ENCODE measurements at places on chromosomes 7 and 10. TPM values are rescaled to one million over a fixed set of nuclear protein-coding genes. Genes with fewer than 3 reads are reported as not detected.

DNA sequence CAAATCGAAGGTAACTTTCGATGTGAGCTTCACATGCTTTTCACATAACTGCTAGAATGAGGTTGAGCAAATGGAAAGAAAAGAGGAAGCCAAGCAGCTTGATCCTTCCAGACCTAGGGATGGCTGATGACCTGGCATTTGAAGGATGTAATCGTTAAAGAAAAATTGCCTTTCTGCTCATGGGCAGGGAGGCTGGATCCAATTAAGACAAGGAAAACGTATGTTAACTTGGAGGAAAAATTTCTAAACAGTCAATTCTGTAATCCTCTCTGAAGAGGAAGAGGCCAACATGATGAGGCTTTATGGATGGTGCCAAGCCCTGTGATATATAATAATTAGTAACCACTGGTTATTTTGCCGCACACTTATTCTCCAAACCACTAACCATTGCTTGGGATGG lies 12.5 kb downstream of the GRK5 start:
- H3K27me3 ChIP-seq = no peaks in the 10 kb centered on the region
- H3K36me3 ChIP-seq = no peaks in the 10 kb centered on the region
- no peak overlapping the region for H3K4me3 ChIP-seq
- H3K4me1 ChIP-seq = peaks cover 76% of the 10 kb centered on the region
- H3K27ac ChIP-seq = peak overlapping the region; percentile 74
- no peak for DNase-seq

- H3K4me1 ChIP-seq = no peaks in the 10 kb centered on the region
- H3K4me3 ChIP-seq = no peak overlapping the region
- H3K27me3 ChIP-seq = no peaks in the 10 kb centered on the region
- no peak for DNase-seq
Measured at GRCh38 chr10:74529205-74529604, 297.2 kb upstream of the KAT6B start.

GRCh38 chr10:115046686-115047236 lies 46.4 kb upstream of the ATRNL1 start:
- no peak overlapping the region for H3K27ac ChIP-seq
- no peak overlapping the region for H3K4me3 ChIP-seq
- H3K36me3 ChIP-seq = no peaks in the 10 kb centered on the region
- H3K27me3 ChIP-seq = no peaks in the 10 kb centered on the region
- H3K4me1 ChIP-seq = no peaks in the 10 kb centered on the region
- no peak for DNase-seq

DNA sequence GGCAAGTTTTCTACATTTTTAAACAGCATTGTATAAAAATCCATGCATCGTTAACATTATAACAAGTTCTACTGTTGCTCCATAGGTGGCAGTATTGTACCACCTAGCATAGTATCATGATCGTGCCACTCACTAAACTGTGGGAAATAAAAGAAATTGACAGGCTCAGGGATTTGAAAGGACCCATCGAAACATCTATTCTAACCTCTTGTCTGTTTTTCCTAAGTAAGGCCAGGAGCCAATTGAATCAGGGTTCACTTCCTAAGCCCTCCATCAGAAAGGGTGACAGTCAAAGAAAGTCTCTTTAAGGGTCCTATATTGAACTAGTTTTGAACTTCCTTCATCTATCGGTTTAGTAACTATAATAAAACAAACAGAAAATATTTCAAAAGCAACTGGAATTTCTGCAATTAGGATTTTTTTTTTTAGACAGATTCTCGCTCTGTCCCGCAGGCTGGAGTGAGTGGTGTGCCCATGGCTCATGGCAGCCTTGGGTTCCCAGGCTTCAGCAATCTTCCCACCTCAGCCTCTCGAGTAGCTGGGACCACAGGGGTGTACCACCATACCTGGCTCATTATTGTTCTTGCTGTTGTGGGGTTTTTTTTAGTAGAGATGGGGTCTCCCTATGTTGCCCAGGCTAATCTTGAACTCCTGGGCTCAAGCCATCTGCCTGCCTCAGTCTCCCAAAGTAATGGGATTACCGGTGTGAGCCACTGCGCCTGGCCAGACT lies 9.4 kb downstream of the HACD1 start:
- peaks cover 6% of the 10 kb centered on the region for H3K36me3 ChIP-seq
- no peak overlapping the region for H3K27ac ChIP-seq
- H3K4me1 ChIP-seq = peaks cover 5% of the 10 kb centered on the region
- no peak overlapping the region for H3K4me3 ChIP-seq
- no peak for DNase-seq
- no peaks in the 10 kb centered on the region for H3K27me3 ChIP-seq

Gene COL13A1
- 13.5 TPM for total RNA-seq

Gene CCDC172
- total RNA-seq = not detected

Gene IL15RA
- 36.7 TPM for total RNA-seq
